ENCODE measurements at places on chromosomes 5 and 9.

- H3K4me3 ChIP-seq, result no peak overlapping the region
- H3K27me3 ChIP-seq, result no peaks in the 10 kb centered on the region
- H3K4me1 ChIP-seq, result peaks cover 28% of the 10 kb centered on the region
- no peaks in the 10 kb centered on the region for H3K36me3 ChIP-seq
- no peak overlapping the region for H3K27ac ChIP-seq
Observed at GRCh38 chr5:113378959-113379541, 55.7 kb downstream of the TSSK1B start.

GRCh38 chr5:91928754-91929521 lies 545.8 kb upstream of the ARRDC3 start:
- H3K36me3 ChIP-seq, result no peaks in the 10 kb centered on the region
- peak; percentile 28 for DNase-seq
- H3K4me3 ChIP-seq, result no peak overlapping the region

DNA sequence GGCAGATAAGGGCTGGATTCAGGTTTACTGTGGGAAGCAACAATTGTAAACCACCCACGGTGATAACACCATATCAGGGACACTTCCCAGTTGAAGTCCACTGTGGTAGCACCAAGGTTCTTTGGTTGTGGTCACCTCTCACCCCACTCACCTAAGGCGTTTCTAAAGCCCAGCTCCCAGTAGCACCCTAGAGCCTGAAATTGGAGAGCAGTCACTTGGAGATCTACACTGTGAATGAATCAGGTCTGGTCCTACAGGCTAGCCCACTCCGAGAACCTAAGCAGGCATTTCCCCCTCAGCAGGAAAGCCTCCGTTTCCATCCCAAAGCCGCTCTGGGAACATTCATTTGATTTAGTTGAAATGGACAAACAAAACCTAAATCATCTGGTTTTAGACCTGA lies 191.3 kb downstream of the TTC39B start:
- H3K27me3 ChIP-seq, result peaks cover 3% of the 10 kb centered on the region
- no peak overlapping the region for H3K27ac ChIP-seq
- DNase-seq, result no peak

GRCh38 chr9:33404788-33405362 lies 2.5 kb upstream of the AQP7 start:
- no peaks in the 10 kb centered on the region for H3K27me3 ChIP-seq
- DNase-seq, result no peak
- no peak overlapping the region for H3K4me3 ChIP-seq
- no peaks in the 10 kb centered on the region for H3K4me1 ChIP-seq

- H3K36me3 ChIP-seq, result no peaks in the 10 kb centered on the region
- peaks cover 6% of the 10 kb centered on the region for H3K27me3 ChIP-seq
- H3K4me1 ChIP-seq, result no peaks in the 10 kb centered on the region
- no peak for DNase-seq
Observed at GRCh38 chr5:140785905-140786686, at the start of gene PCDHA1. Gene PCDHA1, plus strand, starts transcription at chr5:140786140.

DNA sequence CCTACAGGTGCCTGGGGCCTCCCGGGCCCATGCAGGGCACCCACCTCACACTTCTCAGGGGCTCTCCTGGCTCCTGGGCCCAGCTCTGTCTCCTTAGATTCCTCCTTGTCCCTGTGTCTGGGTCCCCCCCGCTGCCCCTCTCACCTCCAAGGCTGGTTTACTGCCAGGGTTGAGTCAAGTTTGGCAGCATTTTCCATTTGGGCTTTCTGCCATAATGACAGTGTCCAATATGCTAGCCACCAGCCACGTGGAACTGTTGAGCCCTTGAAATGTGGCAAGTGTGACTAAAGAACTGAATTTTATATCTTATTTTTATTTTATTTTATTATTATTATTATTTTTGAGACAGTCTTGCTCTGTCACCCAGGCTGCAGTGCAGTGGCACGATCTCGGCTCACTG lies 1.9 kb downstream of the TTC16 start:
- no peak for DNase-seq
- peaks cover 5% of the 10 kb centered on the region for H3K4me1 ChIP-seq
- H3K4me3 ChIP-seq, result no peak overlapping the region
- no peak overlapping the region for H3K27ac ChIP-seq
- no peaks in the 10 kb centered on the region for H3K36me3 ChIP-seq

DNA sequence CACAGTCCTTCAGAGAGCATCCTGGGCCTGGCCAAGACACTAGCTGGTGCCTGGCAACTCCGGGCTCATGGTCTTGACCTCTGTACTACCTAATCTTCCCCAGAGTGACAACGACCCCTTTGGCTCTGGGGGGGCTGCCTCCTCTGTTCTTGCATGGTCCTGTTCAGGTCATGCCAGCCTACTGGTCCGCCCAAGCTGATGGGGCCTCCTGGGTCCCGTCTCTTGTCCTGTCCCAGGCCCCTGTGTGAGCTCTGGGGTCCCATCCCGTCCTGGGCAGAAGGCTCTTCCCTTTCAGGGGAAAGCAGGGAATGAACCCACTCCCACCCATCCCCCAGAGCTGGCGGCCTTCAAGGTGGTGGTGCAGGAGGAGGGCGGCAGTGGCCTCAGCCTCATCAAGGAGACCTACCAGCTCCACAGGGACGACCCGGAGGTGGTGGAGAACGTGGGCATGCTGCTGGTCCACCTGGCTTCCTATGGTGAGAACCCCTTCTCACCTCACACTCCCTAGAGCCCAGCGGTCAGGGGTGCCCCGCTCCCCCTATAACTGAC lies 13.3 kb downstream of the REXO4 start:
- DNase-seq, result no peak
- no peaks in the 10 kb centered on the region for H3K27me3 ChIP-seq
- H3K36me3 ChIP-seq, result peaks cover 2% of the 10 kb centered on the region
- H3K4me3 ChIP-seq, result no peak overlapping the region
- H3K4me1 ChIP-seq, result peaks cover 6% of the 10 kb centered on the region
- H3K27ac ChIP-seq, result no peak overlapping the region

- H3K27me3 ChIP-seq, result no peaks in the 10 kb centered on the region
- no peak overlapping the region for H3K4me3 ChIP-seq
- no peak overlapping the region for H3K27ac ChIP-seq
- no peaks in the 10 kb centered on the region for H3K4me1 ChIP-seq
- H3K36me3 ChIP-seq, result no peaks in the 10 kb centered on the region
Observed at GRCh38 chr5:57825031-57825686, 342.5 kb upstream of the ACTBL2 start.

DNA sequence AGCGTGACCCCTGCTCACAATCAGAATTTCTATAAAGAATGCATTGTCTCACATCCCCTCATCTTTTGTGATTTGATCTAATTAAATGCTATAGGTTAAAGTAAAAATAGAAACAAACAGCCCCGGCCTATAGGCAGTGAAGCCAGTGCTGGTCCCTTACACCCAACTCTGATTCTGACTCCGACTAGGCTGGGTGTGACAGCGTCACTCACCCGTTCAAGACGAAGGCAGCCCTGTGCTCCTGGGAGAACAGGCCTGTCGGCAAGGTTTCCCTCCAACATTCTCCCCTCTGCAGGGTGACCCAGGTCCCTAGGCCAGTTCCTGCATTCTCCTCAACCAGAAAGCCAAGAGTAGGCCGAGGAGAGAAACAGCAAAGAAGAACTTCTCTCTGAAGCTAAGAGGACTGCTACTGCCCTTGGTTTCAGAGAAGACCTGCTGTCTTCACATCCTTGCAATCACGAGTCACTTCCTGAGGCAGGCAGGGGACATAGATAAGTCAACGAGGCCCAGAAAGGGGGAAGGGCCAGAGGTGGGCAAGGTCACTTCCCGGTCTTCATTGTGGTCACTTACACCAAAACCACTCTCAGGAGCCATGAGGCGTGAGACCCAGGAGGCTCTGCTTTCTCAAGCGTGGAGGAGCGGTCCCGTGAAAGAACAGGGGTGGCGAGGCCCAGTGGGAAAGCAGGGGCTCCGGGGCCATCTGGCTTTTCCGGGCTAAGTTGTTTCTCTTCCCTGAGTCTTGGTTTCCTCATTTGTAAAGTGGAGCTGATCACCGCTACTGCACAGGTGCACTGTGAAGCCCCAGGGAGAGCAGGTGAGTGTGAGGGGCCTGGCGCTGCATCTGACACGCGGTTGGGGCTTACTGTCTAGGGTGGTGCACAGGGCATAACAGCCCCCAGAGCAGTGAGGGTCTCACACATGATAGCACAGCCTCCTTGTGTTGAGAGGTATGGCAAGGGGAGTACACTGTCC lies 200.8 kb downstream of the CRB2 start:
- no peak overlapping the region for H3K27ac ChIP-seq
- H3K4me3 ChIP-seq, result no peak overlapping the region
- no peaks in the 10 kb centered on the region for H3K36me3 ChIP-seq
- H3K4me1 ChIP-seq, result no peaks in the 10 kb centered on the region
- DNase-seq, result no peak

GRCh38 chr5:41122459-41122858 lies 51.3 kb upstream of the MROH2B start:
- no peak for DNase-seq
- H3K27me3 ChIP-seq, result no peaks in the 10 kb centered on the region
- H3K36me3 ChIP-seq, result no peaks in the 10 kb centered on the region
- H3K4me1 ChIP-seq, result no peaks in the 10 kb centered on the region

- H3K27me3 ChIP-seq, result no peaks in the 10 kb centered on the region
- H3K27ac ChIP-seq, result no peak overlapping the region
Observed at GRCh38 chr9:6132650-6133049, 83.0 kb upstream of the IL33 start.

- no peak overlapping the region for H3K27ac ChIP-seq
- no peak overlapping the region for H3K4me3 ChIP-seq
- no peaks in the 10 kb centered on the region for H3K36me3 ChIP-seq
- peaks cover under 1% of the 10 kb centered on the region for H3K27me3 ChIP-seq
- no peaks in the 10 kb centered on the region for H3K4me1 ChIP-seq
- DNase-seq, result no peak
Observed at GRCh38 chr5:102561894-102562760, 63.3 kb upstream of the SLCO6A1 start.

All from endothelial cell of umbilical vein (primary cell).